ENCODE measurements at places on chromosomes 16 and 17.

DNA sequence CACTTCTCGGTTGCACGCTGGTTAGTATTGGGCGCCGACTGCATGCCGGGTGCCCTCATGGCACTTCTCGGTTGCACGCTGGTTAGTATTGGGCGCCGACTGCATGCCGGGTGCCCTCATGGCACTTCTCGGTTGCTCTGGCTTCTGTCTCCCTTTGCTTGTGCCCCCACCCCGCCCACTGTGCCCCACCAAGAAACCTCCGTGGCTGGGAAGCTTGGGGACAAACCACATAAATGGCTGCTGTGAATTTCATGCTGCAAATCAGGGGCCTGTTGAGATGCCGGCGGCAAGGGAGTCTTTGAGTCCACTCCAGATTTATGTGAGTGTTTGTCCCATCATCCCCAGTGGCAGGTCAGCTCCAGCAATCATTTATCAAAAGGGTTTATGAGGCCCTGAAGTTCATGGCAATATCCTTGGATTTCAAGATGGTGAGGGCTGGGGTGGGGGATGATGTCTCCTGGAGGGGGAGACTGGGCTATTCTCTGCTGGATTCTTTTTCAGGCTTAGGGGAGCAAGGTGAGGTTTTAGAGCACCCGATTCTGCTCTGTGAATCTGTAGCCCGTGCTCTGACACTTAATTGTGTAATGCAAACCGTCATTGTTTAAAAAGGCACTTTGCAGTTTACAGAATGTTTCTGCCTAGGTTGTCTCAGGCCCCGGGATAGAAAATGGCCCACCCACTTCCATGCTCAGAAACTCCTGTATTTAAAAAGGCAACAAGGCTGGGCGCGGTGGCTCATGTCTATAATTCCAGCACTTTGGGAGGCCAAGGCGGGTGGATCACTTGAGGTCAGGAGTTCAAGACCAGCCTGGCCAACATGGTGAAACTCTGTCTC lies 51.2 kb upstream of the CIBAR2 start:
- no peak for DNase-seq

- DNase-seq = no peak
Measured at GRCh38 chr16:12016291-12016947, 39.9 kb downstream of the SNX29 start.

DNA sequence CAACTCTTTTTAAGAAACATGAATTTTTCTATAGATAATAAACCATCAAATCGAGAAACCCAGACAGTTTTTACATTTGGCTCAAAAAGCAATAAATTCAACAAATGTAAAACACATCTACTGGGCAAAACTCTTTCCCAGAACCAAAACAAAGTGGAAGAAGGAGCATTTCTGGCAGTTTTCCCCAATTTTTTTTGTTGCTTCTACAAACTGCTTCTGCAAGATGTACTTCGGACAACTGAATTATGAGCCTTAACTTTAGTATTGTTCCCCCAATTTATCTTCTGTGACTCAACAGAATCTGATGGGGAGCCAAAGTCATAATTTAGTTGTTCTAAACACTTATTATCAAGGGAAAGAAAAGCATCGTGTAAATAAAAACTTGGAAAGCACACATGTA lies 1047.2 kb downstream of the CDH11 start:
- no peak for DNase-seq

- DNase-seq = no peak
Measured at GRCh38 chr17:47733674-47734410, 806 bp downstream of the TBX21 start.

- DNase-seq = no peak
Measured at GRCh38 chr16:65947951-65948350, 418.5 kb upstream of the CDH5 start.

DNA sequence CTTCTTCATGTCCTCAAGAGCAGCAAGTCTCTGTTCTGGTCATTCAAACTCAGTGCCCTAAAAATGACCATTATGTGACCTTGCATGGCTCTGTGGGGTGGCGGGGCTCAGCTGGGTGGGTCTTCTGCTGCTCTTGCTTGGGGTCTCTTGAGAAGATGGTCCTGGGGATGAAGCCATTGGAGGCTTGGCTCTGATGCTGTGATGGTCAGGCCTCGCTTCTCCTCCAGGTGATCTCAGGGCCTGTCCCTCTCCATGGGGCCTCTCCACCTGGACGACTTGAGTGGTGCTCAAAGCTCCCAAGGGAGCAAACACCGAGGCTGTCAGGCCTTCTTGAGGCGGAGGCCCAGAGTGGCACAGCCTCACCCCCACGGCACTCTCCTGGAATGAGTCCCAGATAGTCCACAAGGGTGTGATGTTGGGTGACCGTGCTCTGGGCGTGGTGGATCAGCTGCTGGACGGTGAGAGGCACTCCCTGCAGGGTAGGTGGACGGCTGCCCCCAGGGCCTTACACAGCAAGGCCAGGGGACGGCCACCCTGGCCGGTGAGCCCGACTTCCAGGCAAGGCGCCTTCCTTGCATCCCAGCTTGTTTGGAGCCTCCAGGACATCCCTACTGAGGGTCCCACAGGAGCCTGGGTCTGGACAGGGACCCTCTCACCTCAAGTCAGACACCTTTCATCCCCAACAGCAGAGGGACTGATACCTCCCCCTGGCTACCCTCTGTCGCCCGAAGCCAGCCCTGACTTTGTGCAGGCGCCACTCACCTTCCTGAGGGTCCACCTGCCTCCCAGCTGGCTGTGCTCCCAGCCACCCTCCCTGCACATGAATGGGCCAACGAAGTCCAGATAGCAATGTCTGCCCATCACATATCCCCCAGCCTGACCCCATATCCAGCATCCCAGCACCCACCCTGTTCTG lies 48.7 kb downstream of the USP22 start:
- no peak for DNase-seq

DNA sequence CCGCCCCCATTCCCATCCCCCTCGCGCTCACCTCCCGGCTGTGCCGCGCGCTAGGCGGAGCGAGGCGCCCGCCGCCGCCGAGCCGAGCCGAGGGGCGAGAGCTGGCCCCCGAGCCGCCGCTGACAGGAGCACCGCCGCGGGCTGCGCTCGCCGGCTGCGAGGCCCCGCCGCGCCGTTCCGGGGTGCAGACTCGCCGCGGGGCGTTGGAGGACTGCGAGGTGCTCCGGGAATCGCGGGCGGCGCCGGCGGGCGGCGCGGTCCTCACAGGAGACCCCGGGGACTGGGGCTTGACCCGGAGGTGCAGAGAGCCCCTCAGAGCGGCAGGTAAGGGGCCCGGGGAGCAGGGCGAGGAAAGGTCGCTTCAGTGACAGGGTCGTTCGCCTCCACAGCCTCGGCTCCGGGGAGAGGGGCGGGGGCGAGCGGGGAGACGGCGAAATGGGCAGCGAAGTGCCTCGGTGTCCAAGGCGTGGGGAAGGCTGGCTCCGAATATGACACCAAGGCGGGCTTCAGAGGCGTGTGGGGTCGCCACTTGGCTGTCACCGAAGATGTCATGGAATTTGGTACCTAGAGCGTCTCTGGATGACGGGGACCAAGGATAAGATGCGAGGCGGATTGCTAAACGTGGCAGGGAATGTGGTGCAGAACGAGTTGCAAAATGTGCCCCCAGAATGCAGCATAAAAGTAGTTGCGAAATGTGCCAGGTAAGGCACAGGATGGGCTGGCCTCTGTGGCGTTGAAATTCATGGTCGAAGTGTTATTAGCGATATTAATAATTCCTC lies 580 bp downstream of the TANC2 start:
- no peak for DNase-seq

DNA sequence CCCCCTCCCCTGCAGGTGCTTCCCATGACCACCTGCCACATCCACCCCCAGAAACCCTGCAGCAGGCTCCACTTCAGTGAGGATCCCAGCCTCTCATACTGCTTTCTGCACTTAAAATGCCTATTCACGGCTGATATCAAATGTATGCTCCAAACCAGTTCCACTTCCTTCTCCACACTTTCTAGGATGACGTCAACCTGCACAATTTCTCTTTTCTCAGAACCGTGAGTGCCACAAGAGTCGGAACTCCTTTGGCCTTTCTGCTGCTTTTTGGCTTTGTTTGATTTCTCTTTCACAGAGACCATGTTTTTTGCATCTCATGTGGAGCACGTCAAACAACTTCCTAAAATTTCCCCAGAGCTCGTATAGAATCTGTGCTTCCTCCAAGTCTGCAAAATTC lies 378.8 kb upstream of the TNRC6C start:
- DNase-seq = no peak

DNA sequence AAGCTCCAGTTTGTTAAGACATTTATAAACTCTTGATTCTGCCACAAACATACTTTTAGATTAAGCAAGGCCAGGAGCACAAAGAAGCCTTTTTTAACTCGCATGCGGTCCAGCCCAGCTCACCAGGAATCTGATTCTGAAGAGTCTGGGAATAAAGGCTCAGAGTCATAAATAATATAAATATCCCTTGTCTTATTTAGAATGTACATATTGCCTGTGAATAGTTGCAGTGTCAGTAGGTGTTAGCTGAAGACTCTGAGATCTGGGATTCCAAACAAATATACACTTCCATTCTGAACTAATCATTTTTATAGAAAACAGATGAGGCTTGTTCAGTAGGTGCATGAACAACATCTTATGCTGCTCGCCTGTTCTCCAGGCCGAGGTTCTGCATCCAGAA lies 59.1 kb upstream of the ELAC2 start:
- no peak for DNase-seq

- DNase-seq = no peak
Measured at GRCh38 chr17:76502341-76503211, 1.4 kb upstream of the RHBDF2 start.

- DNase-seq = no peak
Measured at GRCh38 chr16:56125922-56126321, 65.4 kb upstream of the GNAO1 start.

GRCh38 chr17:61872099-61872498 lies 8.8 kb upstream of the BRIP1 start:
- DNase-seq = no peak

GRCh38 chr16:81458149-81458669 lies 13.6 kb downstream of the CMIP start:
- DNase-seq = no peak

- no peak for DNase-seq
Measured at GRCh38 chr17:73224237-73224636, 31.4 kb downstream of the COG1 start.

DNA sequence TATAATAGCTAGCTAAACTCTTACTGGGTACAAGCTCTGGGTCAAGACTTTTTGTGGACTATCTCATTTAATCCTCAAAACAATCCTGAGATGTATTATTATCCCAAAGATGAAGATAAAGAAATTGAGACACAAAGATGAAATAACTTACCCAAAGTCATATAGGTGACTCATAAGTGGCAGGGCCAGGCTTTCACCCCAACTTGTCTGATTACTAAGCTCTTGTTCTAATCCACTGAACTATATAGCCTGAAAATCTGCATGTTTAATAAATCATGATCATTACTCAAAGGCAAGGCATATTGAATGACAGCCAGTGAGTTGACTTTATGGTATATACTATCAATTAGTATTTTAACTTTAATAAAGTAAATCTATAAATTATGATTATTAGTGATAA lies 77.4 kb downstream of the SKAP1 start:
- DNase-seq = peak; percentile 17

DNA sequence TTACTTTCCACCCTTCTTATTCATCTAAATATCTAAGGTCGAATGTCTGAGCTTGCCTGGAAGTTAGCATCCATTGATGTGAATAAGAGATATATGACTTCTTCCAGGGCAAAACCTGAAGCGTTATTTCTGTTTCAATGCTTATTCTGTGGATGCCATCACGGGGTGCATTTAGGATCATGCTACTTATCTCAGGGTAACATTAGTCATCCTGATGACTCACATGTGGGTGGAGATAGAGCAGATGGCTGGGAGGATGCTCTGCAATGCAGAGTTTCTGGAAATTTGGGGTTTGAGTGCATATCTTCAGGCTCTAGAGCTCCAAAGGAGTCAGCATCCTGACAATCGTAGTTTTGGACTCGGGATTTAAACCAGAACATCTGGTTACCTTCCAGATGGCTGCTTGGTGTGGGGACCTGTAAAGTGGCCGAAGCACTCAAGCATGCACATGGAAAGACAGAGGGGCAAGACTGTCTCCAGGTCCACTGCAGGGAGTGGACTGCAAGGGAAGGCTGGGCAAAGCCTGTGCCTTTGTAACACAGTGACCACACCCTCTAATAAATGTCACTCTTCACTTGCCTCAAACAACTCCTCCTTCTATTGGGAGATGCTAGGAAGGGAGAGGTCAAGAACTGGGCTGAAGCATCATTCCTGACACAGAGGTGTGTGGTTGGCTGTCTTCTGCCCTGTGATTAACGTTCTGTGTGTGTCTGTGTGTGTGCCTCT lies 175.2 kb upstream of the SALL1 start:
- peak; percentile 2 for DNase-seq

DNA sequence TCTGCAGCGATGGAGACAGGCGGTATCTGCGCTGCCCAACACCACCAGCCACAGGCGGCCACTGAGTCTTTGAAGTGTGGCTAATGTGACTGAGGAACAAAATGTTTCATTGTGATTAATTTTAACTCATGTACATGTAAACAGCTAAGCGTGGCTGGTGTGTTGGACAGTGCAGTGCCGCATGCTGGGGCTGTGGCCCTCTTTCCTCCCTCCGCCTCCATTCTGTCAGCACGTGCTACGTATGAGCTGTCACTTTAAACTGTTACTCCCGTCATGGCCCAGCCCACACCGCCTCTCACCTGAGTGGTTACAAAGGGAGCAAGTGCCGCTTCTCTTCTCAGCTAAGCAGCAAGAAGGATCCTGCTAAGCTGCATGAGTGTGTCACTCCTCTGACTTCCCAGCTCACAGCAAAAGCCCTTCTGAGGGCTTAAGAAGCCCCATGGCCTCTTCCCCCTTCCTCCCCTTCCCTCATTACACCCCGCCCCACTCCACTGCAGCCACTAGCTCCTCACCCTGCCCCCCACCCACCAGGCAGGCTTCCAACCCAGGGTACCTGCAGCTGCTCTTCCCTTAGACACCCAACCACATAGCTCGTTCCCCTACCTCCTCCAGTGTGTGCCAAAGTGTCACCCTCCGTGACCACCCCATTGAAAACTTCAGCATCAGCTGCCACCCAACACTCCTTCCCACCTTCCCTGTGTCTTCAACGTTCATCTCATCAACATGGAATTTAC lies 15.0 kb downstream of the HASPIN start:
- DNase-seq = no peak

GRCh38 chr17:50588391-50589049 lies 28.0 kb downstream of the CACNA1G start:
- no peak for DNase-seq

DNA sequence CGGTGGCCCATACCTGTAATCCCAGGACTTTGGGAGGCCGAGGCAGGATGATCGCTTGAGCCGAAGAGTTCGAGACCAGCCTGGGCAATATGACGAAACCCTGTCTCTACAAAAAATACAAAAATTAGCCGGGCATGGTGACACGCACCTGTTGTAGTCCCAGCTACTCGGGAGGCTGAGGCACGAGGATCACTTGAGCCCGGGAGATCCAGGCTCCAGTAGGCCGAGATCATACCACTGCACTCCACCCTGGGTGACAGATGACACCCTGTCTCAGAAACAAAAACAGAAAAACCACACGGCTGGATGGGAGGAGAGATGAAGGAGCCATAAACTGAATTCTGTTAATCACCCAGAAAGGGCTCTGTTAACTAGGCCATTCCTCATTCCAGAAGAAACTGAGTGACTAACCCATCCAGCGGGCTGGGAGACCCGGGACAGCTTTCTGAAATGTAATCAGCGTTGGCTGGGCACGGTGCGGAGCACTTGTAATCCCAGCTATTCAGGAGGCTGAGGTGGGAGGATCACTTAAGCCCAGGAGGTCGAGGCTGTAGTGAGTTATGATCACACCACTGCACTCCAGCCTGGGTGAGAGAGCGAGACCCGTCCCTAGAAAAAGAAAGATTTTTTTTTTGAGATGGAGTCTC lies 641 bp upstream of the NT5C3B start:
- DNase-seq = no peak
